Activated CD4-positive, alpha-beta T cell treated with anti-CD3 and anti-CD28 coated beads for 24 hours (primary cell): ENCODE measurements at places on chromosomes 13 and 19.

- DNase-seq: no peak
Observed at GRCh38 chr13:108984251-108984920, 355.0 kb downstream of the MYO16 start.

DNA sequence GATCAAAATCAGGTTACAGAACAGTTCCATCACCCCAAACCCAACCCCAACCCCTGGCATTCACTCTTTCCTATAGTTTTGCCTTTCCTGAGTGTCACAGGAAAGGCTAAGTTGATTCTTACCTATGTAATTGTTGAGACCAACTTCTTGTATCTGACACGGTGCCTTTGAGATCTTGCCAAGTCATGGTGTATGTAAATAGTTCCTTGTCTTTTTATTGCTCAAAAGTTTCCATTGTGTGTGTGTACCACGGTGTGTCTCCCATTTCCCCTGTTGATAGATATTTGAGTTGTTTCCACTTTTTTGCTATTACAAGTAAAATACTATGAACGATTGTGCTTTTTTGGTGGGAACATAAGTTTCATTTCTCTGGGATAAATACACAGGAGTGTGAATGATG is 3.3 kb upstream of the IGFL2 start:
- DNase-seq: no peak

GRCh38 chr19:2201473-2202148 is 34.5 kb downstream of the PLEKHJ1 start:
- DNase-seq: no peak

DNA sequence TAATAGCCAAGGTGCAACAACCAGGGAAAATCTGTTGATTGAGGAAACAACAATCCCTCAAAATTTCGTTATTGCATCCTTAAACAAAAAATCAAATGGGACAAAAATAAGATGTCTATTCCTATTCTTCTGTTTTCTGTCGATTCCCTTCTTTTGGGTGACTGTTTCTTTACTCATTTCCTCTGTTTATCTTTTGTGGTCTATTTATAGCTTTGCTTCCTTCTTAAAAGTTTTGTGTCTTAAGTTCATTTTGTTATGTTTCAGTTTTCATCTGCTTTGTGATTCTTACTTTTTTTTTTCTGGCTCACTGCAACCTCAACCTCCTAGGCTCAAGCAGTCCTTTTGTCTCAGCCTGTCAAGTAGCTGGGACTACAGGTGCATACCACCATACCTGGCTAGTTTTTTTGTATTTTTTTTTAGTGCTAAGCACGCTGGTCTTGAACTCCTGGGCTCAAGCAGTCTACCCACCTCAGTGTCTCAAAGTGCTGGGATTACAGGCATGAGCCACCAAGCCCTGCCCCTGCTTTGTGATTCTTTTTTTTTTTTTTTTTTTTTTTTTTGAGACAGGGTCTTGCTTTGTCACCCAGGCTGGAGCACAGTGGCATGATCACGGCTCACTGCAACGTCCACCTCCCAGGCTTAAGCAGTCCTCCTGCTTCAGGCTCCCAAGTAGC is 10.4 kb downstream of the ZNF146 start:
- DNase-seq: no peak

DNA sequence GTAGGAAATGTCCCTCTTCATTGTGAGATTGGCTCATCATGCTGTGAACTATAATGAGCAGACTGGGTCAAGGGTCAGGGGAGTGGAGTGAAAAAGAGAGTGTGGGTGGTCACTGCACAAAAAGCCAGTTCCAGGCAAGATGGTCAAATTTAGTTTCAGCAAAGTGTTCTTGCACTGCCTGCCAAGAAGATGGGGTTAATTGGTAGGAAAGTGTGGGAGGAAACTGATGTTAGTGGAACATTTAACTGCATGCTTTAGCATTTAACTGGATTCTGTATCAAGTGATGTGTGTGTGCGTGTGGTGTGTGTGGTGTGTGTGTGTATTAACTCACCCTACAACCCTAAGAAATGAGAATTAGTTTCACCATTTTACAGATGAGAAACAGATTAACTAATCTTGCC is 131.6 kb downstream of the COG6 start:
- DNase-seq: no peak

DNA sequence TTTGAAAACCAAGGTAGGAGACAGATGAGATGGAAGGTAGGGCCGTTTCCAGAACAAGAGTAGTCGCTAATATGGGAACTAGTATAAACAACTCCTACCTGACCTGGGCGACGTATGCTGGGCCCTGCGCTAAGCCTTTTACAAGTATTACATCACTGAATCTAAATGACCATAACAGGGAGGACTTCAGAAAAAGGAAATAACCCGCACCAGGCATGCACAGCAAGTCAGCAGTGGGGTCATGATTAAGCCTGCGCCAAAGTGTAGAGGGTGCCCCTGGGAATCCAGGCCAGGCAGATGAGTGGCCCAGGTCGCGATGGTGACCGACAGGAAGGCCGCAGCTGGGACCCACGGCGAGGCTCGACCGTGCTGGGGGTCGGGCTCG is 613 bp downstream of the ATP13A1 start:
- DNase-seq: no peak

GRCh38 chr13:37023871-37024270 is 23.3 kb downstream of the EXOSC8 start:
- no peak for DNase-seq

DNA sequence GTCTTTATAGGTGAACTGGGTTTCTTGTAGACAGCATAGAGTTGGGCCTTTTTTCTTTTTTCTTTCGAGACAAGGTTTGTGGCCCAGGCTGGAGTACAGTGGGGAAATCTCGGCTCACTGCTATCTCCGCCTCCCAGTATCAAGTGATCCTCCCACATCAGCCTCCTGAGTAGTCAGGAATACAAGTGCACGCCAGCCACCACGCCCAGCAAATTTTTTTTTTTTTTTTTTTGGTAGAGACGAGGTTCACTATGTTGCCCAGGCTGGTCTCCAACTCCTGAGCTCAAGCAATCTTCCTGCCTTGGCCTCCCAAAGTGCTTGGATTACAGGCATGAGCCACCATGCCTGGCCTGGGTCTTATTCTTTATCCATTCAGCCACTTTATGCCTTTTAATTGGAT is 5.1 kb upstream of the CALM3 start:
- DNase-seq: no peak

GRCh38 chr19:51407511-51408131 is 9.8 kb downstream of the SIGLEC10 start:
- no peak for DNase-seq

GRCh38 chr13:48852911-48853727 is 122.6 kb upstream of the FNDC3A start:
- DNase-seq: no peak

GRCh38 chr13:62997038-62997599 is 1581.5 kb upstream of the PCDH20 start:
- DNase-seq: no peak

DNA sequence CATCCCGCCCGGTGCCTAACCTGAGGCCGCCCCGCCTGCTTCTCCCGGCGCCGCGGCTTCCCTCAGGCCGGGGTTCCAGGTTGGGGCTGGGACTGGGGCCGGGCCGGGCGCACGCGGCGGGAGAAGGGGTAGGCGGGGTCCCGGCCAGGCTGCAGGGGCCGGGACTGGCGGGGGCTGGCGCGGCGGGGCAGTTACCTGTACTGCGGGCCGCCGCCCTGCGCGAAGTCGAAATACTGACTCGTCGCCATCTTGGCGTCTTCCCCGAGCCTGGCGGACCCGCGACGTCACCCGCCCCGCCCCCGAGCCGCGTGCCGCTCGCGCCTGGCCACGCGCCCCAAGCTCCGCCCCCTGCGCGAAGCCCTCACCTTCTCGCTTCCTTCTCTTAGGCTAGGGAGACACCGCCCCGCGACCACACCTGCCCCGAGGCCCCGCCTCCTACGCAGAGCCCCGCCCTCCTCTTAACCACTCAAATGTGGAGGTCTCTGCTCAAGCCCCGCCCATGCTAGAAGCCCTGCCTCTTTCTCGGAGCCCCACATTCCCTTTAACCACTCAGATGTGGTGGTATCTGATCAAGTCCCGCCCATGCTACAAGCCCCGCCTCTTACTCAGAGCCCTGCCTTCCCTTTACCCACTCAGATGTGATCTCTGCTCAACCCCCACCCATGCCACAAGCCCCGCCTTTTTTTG is at the start of gene ZFR2:
Gene ZFR2, minus strand, starts transcription at position 269 of the 687 bp plus-strand sequence. Its CDS starts 21 bp downstream, at position 248.
- DNase-seq: no peak

DNA sequence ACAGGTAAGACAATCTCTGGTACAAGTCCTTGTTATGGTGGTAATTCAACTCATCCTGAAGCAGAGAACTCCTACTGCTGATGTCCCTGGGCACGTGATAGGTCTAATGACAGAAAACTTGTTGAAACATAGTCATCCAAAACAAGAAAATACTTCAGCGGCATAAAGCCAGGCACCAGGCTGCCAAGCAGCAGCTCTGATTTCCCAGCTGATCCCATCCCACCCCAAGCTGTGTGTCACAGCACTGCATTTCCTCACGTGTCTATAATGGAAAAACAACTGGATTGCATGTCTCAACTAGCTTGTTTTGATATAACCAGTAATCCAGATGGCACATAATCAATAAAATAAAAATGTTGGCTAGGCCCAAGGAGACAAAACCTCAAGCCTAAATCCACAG is 64.8 kb downstream of the MIPEP start:
- no peak for DNase-seq
